ENCODE measurements at places on chromosomes 5 and 9.

GRCh38 chr9:136799079-136799853 is 3.1 kb downstream of the CCDC183 start:
- DNase-seq, result no peak

DNA sequence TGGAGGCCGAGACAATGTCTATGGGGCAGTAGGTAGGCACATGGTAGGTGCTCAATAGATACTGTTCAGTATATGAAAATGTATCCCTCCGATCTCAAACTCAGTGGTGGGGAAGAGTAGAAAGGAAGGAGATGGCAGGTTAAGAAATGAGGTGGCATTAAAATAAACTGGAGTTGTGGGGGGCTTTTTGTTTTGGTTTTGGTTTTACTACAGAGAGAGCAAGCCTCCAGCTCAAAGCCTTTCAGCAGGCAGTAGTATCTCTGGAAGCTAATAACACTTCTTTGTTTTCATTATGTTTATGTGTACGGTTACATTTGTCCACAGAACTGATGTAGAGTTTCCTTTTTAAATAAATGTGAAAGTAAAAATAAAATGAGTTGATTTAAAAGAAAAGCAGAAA is 8.6 kb downstream of the MFAP3 start:
- no peak for DNase-seq

DNA sequence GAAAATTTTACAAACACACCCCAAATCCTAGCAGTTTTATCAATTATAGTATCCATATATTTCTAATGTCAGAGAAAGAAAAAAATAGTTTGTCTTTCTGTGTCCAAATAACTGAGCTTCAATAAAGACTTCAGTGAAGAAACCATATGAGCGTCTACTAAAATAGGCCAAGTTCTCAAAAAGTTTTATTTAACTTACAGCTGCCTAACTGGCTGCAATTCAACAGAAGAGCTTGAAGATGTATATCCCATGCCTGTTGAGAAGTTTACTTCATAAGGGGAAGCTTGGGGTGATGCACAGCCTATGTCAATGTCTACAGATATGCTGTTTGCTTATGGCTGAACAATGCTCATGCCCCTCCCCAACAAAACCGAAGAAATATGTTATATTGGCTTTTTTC is 43.7 kb upstream of the ELOVL7 start:
- DNase-seq, result no peak

GRCh38 chr5:170202117-170202516 is 30.7 kb upstream of the C5orf58 start:
- DNase-seq, result no peak

Data from HCEC 1CT (cell line).